Activated gamma-delta T cell (primary cell): ENCODE measurements at places on chromosomes 6 and 20.

DNA sequence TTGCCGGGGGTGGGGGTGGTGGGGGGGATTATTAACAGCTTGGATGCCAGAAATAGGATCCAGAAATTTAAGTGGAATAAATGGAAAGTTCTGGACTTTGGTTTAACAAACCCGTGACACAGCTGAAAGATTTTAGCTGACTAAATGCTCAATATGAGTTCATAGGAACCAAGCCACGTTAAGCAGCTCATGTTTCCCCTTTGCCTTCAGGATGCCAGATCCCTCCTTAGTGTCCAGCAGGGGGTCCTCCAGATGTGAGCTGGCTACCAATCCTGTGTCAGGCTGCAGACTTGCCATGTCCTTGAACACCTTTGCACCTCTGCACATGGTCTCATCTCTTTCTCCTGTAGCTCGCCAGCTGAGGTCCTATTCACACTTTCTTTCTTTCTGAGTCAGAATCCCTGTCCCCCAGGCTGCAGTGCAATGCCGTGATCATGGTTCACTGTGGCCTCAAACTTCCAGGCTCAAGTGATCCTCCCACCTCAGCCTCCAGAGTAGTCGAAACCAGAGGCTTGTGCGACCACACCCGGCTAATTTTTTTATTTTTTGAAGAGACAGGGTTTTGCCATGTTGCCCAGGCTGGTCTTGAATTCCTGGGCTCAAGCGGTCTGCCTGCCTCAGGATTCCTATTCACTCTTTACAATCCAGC, 133.3 kb upstream of the ARMC2 start:
- no peak for DNase-seq

- no peak for DNase-seq
Observed at GRCh38 chr6:67717281-67717680, 917.8 kb upstream of the ADGRB3 start.

DNA sequence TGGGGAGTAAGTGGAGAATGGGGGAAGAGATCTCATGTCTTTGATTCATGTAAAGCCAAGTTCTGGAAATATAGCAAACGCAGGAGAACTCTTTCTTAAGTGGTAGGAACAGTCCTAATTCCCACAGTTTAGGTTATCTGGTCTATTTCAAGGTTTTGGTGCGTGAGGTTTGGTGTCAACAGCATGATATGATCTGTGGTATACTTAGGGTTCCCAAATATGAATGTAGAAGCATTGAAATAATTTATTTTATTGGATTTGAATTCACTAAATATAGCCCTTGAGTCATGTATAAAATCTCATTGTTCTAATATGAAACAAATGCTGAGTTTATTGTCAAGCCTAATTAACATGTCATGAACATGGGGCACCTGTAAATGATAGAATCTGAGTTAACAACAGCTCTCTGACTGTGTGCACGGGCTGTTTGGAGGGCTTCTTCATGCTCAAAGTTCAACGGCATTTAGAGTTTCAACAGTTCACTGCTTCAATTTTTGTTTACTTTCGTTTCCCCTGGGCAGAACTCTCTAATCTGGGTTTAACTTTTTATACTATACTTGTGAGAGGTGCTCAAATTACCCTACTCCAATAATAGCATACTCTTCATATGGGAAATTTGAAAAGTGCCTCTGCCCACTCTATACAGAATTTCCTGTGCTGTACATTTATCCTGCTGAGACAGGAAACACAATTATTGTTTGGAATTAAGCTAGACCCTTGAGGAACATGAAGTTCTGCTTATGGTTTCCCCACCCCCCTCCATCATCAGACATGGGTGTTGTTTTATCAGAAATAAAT, 236.3 kb upstream of the ZNF217 start:
- DNase-seq, result no peak

GRCh38 chr20:1177680-1178079, 7.1 kb downstream of the TMEM74B start:
- DNase-seq, result no peak

GRCh38 chr20:46580613-46581205, 30.3 kb upstream of the OCSTAMP start:
- no peak for DNase-seq

DNA sequence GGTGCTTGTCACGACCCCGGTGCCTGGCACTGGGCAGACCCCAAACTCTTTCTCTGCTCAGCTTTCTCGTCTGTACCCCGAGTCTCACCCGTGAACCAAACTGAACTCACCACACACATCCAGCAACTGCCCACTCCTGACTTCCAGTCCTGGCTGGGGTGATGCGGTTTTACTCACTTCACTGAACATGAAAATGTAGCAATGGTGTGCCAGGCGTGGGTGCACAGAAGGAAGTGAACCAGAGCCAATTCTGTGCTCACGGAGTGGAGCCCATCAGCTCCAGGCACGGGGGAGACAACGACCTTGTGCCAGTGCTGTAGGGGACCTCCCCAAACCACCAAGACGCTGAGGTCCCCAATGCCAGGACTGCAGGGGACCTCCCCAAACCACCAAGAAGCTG, 78.7 kb upstream of the AFDN start:
- DNase-seq, result no peak

DNA sequence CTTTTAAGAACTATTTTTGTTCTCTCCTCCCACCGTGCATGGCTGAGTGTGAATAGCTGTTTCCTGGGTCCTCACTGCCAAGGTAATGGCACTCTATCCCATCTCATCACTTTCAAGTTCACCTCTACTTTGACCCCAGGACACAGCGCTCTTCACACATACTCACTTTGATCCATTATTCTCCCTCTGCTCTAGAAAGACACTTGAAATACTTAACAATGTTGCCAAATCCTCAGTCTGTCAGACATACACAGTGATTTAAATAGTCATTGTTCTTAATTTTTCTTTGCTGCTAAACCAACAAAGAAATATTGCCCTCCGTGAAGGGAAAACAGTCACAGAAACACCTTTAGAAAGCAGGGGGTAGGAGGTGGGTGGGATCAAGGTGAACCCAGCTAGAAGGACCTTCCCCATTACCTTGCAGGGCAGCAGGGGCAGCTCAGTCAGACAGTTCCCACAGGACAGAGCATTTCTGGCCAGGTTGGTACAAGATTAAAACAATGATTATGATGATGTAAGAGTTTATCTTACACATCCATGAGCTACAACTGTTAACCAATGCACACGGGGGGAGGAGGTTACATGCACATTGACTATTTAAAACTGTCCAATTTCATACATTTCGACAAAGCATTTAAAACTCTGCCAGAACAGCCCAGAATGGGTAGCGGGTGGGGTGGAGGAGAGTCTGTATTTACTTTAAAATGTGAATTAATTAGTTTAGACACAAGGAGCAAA, 2.4 kb downstream of the SLC22A23 start:
- no peak for DNase-seq

- DNase-seq, result no peak
Observed at GRCh38 chr20:24998631-24999445, 6.3 kb upstream of the APMAP start.

GRCh38 chr6:23319582-23319981, 750.2 kb downstream of the HDGFL1 start:
- DNase-seq, result no peak

DNA sequence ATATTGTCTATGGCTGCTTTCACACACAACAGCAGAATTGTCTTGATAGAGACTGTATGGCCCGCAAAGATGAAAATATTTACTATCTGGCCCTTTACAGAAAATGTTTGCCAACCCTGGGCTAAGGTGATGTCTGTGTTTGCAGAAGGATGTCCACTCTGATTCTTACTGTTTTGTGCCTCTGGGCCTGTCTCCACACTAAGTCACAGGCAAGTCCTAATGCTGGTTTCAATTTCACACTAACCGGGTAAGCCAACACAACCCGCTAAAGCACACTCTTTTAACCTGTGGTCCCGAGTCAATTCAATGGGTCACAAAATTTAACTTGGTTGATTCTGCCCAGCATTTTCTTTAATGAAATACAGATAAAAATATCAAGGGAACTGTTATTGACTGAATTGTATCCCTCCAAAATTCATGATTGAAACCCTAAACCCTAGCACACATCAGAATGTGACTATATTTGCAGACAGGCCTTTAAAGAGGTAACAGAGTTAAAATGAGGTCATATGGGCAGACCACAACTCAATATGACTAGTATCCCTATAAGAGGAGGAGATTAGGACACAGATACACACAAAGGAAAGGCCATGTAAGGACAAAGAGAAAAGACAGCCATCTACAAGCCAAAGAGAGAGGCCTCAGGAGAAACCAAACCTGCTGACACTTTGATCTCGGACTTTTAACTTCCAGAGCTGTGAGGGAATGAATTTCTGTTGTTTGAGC, 78.4 kb downstream of the FYN start:
- DNase-seq, result no peak

DNA sequence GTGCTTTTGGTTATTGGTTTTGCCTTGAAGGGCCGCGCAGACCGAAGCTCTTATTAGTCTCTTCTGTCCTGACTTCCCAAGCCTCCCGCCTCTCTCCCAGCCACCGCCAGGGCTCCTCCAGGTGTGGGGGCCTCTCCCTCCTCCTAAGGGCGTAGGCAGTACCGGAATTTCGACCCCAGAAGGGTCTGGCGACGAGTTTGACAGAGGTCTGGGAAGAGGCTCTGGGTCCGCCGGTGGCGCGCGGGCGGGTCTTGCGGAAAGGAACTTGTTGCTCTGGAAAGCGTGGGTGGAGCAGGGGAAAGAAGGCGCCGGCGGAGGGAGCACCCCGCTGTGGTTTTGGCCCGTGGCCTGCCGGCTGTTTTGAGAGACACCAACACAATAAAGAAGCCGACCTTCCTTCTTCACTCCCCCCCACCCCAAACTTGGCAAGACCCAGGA, 1.8 kb downstream of the PCSK2 start:
- no peak for DNase-seq

DNA sequence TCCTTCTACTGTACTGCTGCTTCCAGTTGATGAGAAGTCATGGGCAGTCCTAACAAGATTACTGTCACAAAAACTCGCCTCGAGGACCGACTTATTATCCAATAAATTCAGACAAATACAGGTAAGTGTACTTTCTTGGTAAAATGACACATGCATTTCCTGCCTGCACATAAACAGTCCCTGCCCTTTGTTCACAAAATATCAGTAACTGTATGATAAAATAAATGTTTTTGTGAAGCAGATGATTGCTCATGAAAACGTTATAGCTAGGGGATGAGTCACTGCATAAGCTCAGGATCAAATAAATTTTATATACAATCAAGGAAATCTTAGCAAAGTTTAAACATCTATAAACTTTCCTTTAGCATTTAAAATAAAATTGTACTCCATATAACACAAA, 164.5 kb upstream of the RIPOR2 start:
- no peak for DNase-seq

DNA sequence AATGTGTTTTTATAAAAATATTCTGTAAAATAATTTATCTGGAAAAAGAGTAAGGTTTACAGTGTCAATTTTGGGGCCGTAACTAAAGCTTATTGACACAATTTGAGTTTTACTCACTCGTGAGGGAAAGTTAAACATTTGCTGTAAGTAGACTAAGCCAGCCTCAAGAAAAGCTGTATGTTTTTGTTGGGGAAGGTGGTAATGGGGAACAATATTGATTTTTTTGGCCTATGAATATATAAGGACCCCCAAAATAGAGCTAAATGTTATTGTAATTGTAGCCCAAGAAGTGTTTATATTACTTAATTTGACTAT, 1.4 kb downstream of the SENP6 start:
- DNase-seq, result no peak

- DNase-seq, result no peak
Observed at GRCh38 chr6:90202156-90202555, 94.5 kb downstream of the BACH2 start.

DNA sequence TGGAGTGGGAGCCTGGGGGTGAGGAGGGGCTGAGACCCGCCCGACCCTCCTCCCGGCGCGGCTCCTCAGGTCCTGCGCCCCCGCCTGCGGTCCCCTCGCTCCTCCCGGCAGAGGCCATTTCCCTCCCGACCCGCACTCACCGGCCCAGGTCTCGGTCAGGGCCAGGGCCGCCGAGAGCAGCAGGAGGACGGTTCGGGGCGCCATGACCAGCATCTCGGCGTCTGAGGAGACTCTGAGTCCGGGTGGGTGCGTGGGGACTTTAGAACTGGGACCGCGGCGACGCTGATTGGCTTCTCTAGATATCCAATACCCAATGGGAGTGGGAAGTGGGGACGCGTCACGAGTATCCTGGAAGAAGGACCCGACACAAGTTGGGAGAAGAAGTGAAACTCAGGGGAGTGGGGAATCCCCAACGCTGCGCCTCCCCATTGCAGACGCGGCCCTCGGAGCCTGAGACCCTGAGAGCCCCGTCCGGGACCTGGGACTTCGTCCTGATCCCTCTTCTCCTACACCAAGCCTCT, at the start of gene HLA-B:
TSS of gene HLA-B (minus strand) at position 234 of the 521 bp plus-strand sequence. CDS start at position 213, 21 bp downstream.
- DNase-seq, result peak; percentile 65

- no peak for DNase-seq
Observed at GRCh38 chr6:160055813-160056212, 65.8 kb upstream of the SLC22A1 start.

- DNase-seq, result no peak
Observed at GRCh38 chr6:163883984-163884383, 469.5 kb downstream of the QKI start.
